ENCODE measurements at places on chromosomes 1 and 21.

GRCh38 chr1:228794810-228795209 is 59.5 kb downstream of the RHOU start:
- no peak for DNase-seq

GRCh38 chr1:63777286-63777685 is 3.5 kb downstream of the ROR1 start:
- DNase-seq: no peak

- DNase-seq: no peak
These were observed 14.0 kb upstream of the ZNF697 start for GRCh38 chr1:119662034-119662437.

GRCh38 chr1:168159251-168159650 is 19.5 kb upstream of the TIPRL start:
- no peak for DNase-seq

DNA sequence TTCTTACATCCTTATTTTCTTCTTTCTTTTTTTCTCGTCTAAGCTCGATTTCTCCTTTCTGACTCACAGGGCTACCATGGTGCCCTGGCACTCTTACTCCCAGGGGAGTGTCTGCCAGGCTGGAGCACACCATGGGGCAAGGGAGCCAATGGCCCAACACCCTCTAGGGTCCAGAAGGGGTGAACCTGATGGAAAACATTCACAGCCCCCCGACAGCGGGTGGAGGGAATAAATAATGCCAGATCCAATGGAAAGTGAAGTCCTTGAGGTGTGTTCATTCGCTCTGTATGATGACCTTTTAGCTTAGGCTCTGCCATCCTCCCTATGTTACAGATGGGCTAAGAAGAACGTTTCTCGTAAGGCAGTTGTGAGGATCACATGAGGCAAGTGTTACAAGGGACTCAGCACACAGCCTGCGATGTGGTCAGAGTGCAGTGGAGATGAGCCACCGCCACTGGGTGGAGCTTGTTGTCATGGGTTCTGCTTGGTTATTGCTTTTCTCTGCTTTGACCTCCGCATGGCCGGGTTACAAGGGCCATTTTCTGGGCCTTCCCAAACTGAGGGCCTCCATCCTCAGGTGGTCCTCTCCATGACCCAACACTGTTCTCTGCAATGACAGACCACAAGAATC is 3.5 kb upstream of the FCMR start:
- DNase-seq: peak; percentile 84

Measured in CD4-positive, alpha-beta T cell treated with Interferon alpha-2 for 1 hour (primary cell).